ENCODE measurements at places on chromosomes 2 and 18.

- DNase-seq, result no peak
These were observed 329.6 kb downstream of the OSR1 start for GRCh38 chr2:19028587-19029375.

GRCh38 chr2:207935991-207936370 is 89.3 kb downstream of the PLEKHM3 start:
- DNase-seq, result no peak

DNA sequence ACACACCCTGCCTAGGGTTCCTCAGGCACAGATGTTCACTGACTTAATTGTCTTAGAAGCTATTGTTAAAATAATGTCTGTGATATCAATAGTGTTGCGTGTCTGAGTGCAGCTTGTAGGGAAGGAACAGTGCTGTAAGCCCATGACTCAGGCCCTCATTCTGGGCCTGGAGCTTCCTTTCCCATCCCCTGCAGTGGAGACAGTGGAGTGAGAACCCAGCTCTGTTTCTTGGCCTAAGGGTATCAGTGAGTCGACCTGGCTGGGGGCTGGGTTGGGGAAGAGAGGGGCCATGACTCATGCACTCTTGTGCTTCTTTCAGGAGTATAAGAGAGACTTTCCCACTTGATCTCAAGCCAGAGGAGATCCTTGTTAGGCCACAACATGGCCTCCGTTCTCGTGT is 106.8 kb downstream of the HRH4 start:
- DNase-seq, result peak; percentile 5

GRCh38 chr18:26479681-26480079 is 68.7 kb downstream of the KCTD1 start:
- no peak for DNase-seq

DNA sequence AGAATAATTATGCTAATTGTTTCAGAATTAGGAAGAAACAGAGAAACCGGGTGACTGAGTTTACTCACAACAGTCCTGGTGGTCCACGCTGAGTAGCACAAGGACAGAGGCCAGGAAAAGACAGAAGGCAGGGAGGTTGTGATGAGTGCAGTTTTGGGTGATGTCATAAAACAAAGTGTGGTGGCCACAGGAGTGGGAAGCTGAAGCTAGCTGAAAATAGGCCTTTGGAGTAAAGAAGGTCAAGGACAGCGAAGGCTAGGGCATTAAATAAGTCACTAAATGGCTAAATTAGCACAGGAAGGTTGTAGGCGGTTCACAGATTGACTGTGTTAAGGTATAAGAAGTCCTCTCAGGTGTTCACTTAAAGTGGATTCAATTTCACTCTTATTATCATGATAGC is 120.9 kb upstream of the TTN start:
- DNase-seq, result no peak

GRCh38 chr18:55109818-55110414 is 150.7 kb upstream of the CCDC68 start:
- DNase-seq, result no peak

- no peak for DNase-seq
These were observed 7.1 kb upstream of the PPP1R1C start for GRCh38 chr2:181978351-181979150.

DNA sequence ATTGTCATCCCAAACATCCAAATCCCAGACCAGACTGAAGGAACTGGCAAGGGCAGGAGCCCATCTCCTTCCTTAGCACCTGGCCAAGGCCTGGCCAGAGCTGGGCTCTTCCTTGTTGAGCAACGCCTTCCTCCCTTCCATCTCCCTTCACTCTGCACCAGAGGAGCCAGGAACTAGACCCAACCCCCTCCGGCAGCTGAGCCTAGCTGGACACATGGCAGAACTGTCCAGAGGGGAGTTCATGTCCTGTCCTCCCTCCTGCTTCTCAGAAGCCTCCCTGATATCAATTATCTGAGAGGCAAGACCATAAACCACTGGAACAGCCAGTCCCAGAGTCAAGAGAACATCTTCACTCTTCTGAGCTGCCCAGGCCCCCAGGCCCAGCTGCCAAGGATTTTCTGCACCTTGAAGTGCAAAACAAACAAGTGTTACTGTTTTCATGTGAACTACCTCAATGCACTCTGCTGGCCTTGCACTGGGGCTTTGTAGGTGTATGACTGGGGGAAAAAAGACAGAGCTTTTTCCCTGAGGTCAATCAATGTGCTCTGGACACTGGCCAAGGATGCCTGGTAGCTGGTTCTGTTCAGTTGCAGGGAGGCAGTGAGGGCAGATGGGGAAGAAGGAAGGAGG is 107.6 kb upstream of the MSH6 start:
- DNase-seq, result no peak

DNA sequence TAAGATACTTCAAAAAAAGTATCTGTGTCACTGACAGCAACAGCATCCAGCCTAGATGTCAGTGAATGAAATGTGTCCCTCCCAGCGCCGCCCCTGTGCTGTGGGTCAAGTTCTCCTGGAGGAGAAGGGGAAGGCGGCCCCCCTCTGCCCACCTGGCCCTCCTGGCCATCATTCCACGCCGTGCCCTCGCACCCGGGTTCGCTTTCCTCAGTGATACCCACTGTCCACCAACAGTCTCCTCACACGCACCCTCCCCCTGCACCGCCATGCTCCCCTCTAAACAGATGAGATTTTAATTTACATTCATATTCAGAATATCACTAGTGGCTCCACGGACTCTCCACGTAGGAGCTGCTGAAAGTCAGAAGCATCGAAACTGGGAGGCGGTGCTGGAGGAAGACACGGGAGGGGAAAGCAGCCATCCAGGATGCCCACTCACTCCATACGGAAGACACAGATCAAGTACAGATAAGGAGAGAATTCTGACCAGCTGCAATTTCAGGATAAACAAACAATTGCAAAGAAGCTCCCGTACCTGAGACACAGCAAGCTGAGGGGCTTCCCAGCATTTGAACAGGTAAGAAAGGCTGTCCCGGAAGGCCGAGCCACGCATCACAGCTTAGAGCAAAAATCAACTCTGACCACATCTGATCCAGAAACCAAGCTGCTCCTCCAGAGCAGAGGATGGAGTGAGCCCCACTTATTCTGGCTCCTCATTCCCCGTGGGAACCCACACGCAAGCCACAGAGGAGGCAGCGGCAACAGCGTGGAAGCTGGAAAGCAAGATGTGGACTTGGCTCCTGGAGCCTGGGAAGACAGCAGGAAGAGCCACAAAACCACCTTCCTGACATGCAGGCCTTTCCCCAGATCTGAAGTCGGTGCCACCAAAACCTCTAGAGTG is 49.7 kb downstream of the PXDN start:
- DNase-seq, result no peak

- DNase-seq, result no peak
These were observed 132.2 kb downstream of the EPHA4 start for GRCh38 chr2:221439761-221440479.

GRCh38 chr2:68653538-68653982 is 10.2 kb downstream of the PROKR1 start:
- peak; percentile 74 for DNase-seq

- DNase-seq, result peak; percentile 87
These were observed 43.4 kb upstream of the HAAO start for GRCh38 chr2:42835577-42836371.

- no peak for DNase-seq
These were observed 1.6 kb upstream of the RTP5 start for GRCh38 chr2:241867776-241868420.

DNA sequence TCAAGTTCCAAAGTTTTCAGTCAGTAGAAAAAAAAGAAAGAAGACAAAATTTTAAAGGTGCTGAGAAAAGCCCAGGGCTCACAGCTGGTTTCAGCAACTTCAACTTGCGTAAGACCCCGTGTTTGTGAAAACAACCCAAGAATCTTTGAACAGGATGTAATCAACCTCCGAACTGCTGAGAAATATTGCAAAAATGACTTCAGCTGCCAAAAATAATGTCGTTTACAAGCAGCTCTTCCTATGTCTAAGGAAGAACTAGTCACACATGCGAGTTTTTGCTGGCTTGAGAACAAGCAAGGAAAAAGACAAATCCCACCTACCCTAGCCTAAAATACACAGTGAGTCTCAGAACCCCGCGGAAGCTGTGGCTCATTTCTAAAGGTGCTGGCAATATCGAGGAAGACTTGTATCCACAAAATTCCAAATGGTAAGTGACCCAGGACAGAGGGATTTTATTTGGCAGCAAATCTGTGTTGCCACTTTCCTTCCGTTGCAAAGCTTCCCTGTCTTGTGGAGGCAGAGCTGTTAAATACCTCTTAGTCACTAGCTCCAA is 59.8 kb upstream of the SLC8A1 start:
- peak; percentile 54 for DNase-seq

GRCh38 chr2:10331702-10332401 is 29.1 kb downstream of the HPCAL1 start:
- peak; percentile 95 for DNase-seq

DNA sequence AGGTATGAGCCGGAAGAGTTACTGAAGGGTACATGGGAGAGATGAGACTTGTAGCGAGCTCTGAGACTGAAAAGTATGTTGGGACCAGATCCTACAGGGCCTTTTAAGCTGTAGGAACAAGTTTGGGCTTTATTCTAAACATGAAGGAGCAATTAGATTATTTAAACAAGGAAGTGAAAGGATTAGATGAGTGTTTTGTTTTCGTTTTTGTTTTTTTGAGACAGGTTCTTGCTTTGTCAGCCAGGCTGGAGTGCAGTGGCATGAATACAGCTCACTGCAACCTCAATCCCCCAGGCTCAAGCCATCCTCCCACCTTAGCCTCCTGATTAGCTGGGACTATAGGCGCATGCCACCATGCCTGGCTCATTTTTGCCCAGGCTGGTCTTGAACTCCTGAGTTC is 110.7 kb downstream of the C1D start:
- no peak for DNase-seq

- DNase-seq, result no peak
These were observed 866.8 kb downstream of the DSC3 start for GRCh38 chr18:30175621-30176225.

- DNase-seq, result no peak
These were observed 67.2 kb upstream of the RAB6C start for GRCh38 chr2:129912066-129912820.

All from suppressor macrophage treated with lipopolysaccharide for 1 hour (primary cell).